ENCODE measurements at places on chromosomes 1 and 21.
A peak's percentile ranks its signal among the peaks of the same experiment; 100 is the strongest.

DNA sequence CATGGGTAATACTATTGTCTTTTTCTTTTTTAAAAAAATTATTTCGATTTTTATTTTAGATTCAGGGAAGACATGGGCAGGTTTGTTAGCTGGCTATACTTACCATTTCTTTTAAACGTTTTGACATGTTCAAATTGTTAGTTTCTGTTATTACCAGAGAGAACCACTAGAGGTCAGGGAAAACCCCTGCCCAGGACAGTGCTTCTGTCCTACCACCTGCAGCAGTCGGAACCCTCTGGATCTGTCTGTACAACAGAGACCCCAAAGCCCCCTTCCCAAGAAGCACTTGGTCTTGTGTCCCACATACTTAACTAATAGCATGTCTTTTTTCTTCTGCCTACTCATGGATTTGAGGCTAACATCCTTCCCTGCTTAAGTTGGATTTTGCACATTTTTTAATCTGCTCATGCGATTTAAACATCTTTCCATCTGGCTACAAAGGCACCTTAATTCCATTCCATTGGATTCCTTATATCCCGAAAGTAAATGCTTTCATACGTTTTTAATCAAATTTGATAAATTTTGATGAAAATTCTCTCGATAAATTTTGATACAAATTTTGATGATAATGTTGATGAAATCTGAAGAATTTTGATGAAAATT is 10.0 kb upstream of the C1orf115 start:
- H3K27ac ChIP-seq: no peak overlapping the region
- no peaks in the 10 kb centered on the region for H3K4me1 ChIP-seq
- no peak for DNase-seq
- no peaks in the 10 kb centered on the region for H3K36me3 ChIP-seq
- H3K27me3 ChIP-seq: no peaks in the 10 kb centered on the region

GRCh38 chr1:35570589-35571137 is 2.5 kb upstream of the TFAP2E start:
- no peak for DNase-seq
- H3K4me1 ChIP-seq: peaks cover 18% of the 10 kb centered on the region
- H3K27ac ChIP-seq: no peak overlapping the region
- peaks cover 21% of the 10 kb centered on the region for H3K27me3 ChIP-seq
- H3K36me3 ChIP-seq: peaks cover 4% of the 10 kb centered on the region

DNA sequence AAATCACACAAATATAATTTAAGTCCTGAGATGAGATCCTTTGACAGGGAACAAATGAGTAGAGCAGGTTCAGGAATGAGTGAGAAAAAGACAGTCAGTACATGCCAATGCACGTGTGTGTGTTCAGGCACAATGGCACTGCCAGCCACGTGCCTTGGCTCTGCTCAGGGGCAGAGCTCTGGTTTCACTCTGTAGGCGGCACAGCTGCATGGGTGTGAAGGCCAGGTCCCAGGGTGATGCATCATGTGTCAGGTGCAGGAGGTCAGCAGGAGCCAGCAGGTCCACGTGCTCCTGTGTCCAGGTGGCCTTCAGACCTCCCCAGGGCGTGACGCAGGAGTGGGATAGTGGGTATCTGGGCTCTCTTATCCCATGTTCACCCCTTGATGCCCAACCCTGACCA is 386.1 kb downstream of the KCNH1 start:
- no peaks in the 10 kb centered on the region for H3K27me3 ChIP-seq
- no peaks in the 10 kb centered on the region for H3K4me1 ChIP-seq
- H3K27ac ChIP-seq: no peak overlapping the region

DNA sequence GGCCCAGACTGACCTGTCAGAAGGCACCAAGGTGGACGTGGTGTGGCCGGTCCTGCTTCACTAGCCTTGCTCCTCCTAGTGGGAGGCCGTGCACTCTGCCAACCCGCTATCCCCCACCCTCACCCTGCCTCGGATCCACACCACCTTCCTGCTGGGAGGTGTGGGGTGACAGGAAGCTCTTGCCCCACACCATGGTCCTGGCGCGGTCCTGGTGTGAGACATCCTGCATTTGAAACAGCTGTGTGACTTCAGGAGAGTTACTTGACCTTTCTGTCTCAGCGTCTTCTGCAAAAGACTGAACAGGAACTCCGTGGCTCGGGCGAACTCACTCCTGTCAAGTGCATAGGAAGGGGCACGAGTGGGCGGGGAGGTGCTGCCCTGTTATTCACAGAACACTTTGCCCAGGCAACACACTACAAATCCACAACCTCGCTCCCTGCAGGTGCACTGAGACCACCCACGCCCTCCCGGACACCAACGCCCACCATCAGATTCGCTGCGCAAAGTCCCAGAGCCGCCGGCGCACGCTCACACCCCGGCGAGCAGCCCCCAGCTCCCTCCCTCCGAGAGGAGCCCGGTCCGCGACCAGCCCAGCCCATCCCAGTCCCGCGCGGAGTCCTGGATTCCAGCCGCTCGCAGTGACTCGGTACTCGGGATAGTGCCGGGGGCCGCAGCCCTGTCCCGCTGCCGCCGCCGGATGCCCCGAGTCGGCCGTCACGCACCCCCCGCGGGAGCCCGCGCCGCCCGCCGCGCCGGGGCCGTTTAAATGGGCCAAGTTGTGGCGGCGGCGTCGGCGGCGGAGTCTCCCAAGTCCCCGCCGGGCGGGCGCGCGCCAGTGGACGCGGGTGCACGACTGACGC is at the start of gene SAMD11:
Gene SAMD11, plus strand, starts transcription at position 793 of the 860 bp plus-strand sequence. CDS start 509 bp downstream, outside the sequence.
- peak within 1 kb of the TSS; percentile 56 for H3K4me3 ChIP-seq
- H3K27me3 ChIP-seq: peaks cover 53% of the 10 kb centered on the region
- no peaks in the 10 kb centered on the region for H3K36me3 ChIP-seq
- peak within 1 kb of the TSS; percentile 37 for H3K27ac ChIP-seq

GRCh38 chr1:184637664-184638240 is 116.9 kb downstream of the EDEM3 start:
- no peaks in the 10 kb centered on the region for H3K36me3 ChIP-seq
- H3K27ac ChIP-seq: no peak overlapping the region
- no peak for DNase-seq
- H3K27me3 ChIP-seq: peaks cover 14% of the 10 kb centered on the region
- no peaks in the 10 kb centered on the region for H3K4me1 ChIP-seq

GRCh38 chr1:22711071-22711470 is 432 bp downstream of the EPHB2 start:
- H3K36me3 ChIP-seq: no peaks in the 10 kb centered on the region
- no peak for DNase-seq
- no peak overlapping the region for H3K27ac ChIP-seq
- H3K4me3 ChIP-seq: no peak overlapping the region
- H3K27me3 ChIP-seq: peaks cover 62% of the 10 kb centered on the region

DNA sequence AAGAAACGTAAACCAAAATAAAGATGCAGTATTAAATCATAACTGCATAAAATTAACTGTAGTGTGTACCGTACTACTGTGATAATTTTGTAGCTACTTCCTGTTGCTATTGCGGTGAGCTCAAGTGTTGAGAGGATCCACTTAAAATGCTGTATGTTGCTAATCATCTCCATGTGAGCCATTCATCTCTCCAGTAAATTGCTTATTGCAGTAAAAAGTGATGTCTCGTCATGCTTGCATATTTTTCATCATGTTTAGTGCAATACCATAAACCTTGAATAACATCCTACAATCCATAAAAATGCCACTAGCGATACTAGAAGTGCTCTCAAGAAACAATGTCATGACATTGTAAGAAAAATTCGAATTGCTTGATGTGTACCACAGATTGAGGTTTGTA is 66.3 kb downstream of the RAVER2 start:
- no peak overlapping the region for H3K27ac ChIP-seq
- no peak for DNase-seq
- H3K4me3 ChIP-seq: no peak overlapping the region
- no peaks in the 10 kb centered on the region for H3K4me1 ChIP-seq
- no peaks in the 10 kb centered on the region for H3K36me3 ChIP-seq

DNA sequence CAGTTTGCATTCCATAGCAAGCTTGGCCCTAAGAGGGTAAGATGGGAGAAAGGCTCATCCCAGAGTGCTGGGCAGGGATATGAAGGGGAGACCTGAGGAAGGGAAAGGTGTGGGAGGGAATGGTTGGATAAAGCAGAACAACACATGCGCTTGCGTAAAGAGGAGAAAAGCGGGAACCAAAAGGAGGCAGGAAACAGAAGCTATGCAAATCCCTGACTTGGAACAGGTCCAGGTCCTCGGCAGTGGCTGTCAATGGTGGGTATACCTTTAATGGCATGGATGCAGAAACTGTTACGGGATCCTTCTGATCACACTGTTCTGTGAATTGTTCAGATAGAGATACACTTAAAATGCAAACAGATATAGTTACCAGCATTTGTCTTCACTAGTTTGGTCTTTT is 455.6 kb downstream of the SIPA1L2 start:
- no peak for DNase-seq
- H3K27me3 ChIP-seq: peaks cover 6% of the 10 kb centered on the region
- no peaks in the 10 kb centered on the region for H3K36me3 ChIP-seq
- H3K27ac ChIP-seq: no peak overlapping the region
- H3K4me3 ChIP-seq: no peak overlapping the region
- peaks cover 4% of the 10 kb centered on the region for H3K4me1 ChIP-seq

- H3K27me3 ChIP-seq: peaks cover 23% of the 10 kb centered on the region
- H3K4me1 ChIP-seq: peaks cover 19% of the 10 kb centered on the region
- H3K36me3 ChIP-seq: peaks cover 4% of the 10 kb centered on the region
- no peak overlapping the region for H3K4me3 ChIP-seq
These were observed 607.9 kb downstream of the PTPRC start for GRCh38 chr1:199246716-199247115.

DNA sequence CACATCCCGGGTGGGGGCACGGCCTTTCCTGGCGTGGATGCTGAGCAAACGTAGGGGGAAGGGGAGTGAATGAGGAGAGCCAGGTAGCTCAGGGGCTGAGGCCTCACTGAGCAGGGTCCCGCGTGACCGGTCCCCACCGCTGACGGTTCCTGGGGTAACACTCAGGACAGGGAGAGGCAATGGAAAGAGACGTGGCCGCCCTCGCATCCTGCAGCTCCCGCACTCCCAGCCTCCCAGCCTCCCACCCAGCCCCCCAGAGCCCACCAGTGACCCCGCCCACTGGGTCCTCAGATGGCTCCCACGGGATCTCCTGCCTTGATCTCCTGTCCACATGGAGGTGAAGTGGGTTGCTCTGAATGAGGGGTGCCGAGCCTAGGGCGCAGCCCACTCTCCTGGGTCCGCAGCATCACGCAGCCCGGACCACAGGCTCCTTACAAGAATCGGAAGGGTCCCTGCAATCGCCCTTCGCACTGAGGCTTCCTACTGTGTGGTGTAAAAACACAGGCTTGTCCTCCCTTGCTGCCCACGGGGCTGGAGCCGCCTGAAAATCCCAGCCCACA is 2.4 kb downstream of the TSPEAR start:
- no peak overlapping the region for H3K27ac ChIP-seq
- peaks cover 10% of the 10 kb centered on the region for H3K4me1 ChIP-seq
- DNase-seq: no peak

DNA sequence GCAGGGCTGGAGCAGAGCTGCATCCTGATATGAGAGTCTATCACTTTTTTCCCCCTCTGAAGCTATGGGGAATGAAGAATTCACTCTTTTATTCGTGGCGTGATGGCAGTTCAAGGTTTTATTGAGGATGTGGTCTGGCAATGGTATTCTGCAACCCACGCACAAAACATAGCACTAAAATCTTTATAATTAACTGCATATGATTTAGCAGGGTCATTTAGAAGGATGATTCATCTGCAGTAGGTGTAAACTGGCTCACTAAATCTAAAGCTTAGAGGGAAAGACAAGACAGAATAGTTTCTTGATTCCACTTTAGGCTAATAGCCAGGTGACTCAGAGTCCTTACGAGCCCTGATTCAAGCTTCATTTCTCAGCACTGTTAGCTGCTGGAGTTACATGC is 25.0 kb upstream of the CHRM3 start:
- no peak for DNase-seq
- no peaks in the 10 kb centered on the region for H3K4me1 ChIP-seq
- no peak overlapping the region for H3K4me3 ChIP-seq
- no peaks in the 10 kb centered on the region for H3K36me3 ChIP-seq
- no peak overlapping the region for H3K27ac ChIP-seq
- no peaks in the 10 kb centered on the region for H3K27me3 ChIP-seq

- H3K4me1 ChIP-seq: no peaks in the 10 kb centered on the region
- DNase-seq: no peak
- H3K27me3 ChIP-seq: no peaks in the 10 kb centered on the region
- no peaks in the 10 kb centered on the region for H3K36me3 ChIP-seq
- no peak overlapping the region for H3K27ac ChIP-seq
These were observed 11.9 kb downstream of the COL6A1 start for GRCh38 chr21:45993210-45994085.

- peaks cover 12% of the 10 kb centered on the region for H3K36me3 ChIP-seq
- H3K4me3 ChIP-seq: no peak overlapping the region
- peaks cover 20% of the 10 kb centered on the region for H3K4me1 ChIP-seq
These were observed 79.0 kb downstream of the ST3GAL3 start for GRCh38 chr1:43786201-43786958.

GRCh38 chr1:225427235-225428067 is at the start of gene LBR:
Gene LBR, minus strand, starts transcription at chr1:225428038. Its CDS starts 3,963 bp downstream, at chr1:225424075.
- peaks cover 36% of the 10 kb centered on the region for H3K36me3 ChIP-seq
- H3K4me3 ChIP-seq: peak within 1 kb of the TSS; percentile 92
- peaks cover 56% of the 10 kb centered on the region for H3K4me1 ChIP-seq
- DNase-seq: peak; percentile 59

- no peaks in the 10 kb centered on the region for H3K4me1 ChIP-seq
- no peaks in the 10 kb centered on the region for H3K36me3 ChIP-seq
- peaks cover 35% of the 10 kb centered on the region for H3K27me3 ChIP-seq
- no peak overlapping the region for H3K27ac ChIP-seq
- no peak for DNase-seq
These were observed 73.9 kb downstream of the PLXNA2 start for GRCh38 chr1:208170252-208170651.

DNA sequence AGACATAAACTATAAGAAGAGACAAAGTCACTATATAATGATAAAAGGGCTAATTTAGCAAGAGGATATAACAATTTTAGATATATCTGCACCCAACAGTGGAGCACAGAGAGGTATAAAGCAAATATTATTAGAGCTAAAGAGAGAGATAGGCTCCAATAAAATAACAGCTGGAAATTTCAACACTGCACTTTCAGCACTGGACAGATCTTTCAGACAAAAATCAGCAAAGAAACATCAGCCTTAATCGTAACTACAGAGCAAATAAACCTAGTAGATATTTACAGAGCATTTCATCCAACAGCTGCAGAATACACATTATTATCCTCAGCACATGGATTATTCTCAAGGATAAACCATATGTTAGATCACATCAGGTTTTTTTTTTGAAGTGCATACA is 642.9 kb downstream of the AMY1C start:
- H3K4me3 ChIP-seq: no peak overlapping the region
- no peak for DNase-seq
- H3K36me3 ChIP-seq: no peaks in the 10 kb centered on the region
- no peaks in the 10 kb centered on the region for H3K4me1 ChIP-seq

- peaks cover 26% of the 10 kb centered on the region for H3K36me3 ChIP-seq
- H3K27me3 ChIP-seq: peaks cover 5% of the 10 kb centered on the region
- no peak overlapping the region for H3K4me3 ChIP-seq
- DNase-seq: peak; percentile 21
These were observed 4.0 kb downstream of the JUN start for GRCh38 chr1:58779801-58780382.
